ENCODE measurements at places on chromosomes 12 and 14.

- DNase-seq, result no peak
Observed at GRCh38 chr12:100329800-100330199, 27.1 kb upstream of the SLC17A8 start.

GRCh38 chr14:58599707-58600106 is 38.1 kb upstream of the DACT1 start:
- no peak for DNase-seq

DNA sequence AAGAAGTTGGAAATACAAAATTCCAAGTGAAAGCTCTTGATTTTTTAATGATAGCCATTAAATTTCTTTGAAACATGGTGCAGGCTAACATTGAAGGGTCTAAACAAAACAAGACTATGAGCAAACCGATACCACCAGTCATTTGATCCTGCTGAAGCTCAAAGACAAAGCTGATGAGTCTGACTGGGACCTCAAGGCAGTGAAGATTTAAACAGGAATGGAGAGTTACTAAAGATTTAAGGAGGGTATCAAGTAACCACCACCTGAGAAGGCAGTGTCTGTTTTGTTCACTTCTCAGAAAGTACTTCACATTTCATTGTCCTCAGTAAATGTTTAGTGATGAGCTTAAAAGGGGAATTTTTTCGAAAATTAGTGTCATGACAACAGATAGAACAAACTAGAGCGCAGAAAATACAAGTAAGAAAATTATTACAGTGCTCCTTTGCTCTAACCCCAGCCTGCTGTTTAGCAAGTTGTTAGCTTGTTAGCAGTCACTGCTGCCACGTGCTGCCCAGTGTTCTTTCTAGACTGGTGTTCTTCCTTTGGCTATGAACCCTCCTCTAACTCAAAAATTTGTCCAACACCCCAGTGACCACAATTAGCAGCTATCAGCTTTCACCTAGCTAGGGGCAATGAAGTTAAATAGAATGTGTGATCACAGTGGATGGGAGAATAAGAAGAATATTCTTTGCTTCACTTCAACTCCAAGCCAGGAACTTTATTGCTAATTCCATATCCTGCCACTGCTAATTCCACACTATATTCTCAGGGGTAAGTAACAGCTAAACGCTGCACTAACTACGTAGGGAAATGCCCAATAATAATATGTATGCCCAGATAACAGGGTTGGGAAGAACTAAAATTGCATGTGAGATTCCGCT is 41.1 kb downstream of the YAF2 start:
- no peak for DNase-seq

DNA sequence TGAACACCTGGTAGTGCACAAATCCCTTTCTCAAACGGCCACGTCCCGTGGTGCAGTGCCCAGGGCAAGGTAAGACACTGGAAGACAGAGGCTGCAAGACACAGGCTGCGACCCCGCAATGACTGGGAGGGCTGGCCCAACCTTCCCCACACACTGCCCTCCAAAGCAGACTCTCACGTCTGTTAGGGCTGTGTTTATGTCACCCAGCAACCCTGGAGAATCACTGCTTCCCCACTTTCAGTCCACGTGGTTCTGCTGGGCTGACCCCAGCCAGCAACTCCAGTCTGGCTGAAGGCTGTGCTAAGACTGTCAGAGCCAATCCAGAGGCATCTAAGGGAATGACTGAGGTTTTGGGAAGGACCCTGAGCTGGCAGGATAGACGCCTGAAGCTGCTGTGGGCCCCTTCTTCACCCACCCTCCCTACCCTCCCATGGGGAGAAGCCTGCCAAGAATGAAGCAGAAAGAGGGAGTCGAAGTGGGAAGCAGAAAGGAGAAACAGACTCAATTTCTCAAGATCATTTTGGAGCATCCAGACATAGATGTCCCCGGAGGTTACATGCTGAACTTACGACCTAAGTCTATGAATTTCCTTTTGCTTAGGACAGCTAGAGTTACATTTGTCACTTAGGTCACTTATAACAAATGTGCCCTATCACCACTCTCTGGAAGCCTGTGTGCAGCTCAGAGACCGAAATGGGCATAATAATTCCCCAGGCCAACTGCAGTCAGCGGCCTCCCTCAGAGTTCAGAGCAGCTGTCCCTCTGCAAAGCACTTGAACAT is 11.7 kb downstream of the KDM2B start:
- DNase-seq, result peak; percentile 50

DNA sequence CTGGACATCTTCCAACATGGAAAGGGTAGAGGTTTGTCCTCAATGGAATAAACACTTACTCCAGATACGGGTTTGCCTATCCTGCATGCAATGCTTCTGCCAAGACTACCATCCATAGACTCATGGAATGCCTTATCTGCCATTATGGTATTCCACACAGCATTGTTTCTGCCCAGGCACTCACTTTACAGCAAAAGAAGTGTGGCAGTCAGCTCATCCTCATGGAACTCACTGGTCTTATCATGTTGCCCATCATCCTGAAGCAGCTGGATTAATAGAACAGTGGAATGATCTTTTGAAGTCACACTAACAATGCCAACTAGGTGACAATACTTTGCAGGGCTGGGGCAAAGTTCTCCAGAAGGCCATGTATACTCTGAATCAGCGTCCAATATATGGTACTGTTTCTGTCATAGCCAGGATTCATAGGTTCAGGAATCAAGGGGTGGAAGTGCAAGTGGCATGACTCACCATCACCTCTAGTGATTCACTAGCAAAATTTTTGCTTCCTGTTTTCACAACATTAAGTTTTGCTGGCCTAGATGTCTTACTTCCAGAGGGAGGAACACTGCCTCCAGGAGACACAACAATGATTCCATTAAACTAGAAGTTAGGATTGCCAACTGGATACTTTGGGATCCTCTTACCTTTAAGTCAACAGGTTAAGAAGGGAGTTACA is 140.4 kb downstream of the SLC35F4 start:
- no peak for DNase-seq

DNA sequence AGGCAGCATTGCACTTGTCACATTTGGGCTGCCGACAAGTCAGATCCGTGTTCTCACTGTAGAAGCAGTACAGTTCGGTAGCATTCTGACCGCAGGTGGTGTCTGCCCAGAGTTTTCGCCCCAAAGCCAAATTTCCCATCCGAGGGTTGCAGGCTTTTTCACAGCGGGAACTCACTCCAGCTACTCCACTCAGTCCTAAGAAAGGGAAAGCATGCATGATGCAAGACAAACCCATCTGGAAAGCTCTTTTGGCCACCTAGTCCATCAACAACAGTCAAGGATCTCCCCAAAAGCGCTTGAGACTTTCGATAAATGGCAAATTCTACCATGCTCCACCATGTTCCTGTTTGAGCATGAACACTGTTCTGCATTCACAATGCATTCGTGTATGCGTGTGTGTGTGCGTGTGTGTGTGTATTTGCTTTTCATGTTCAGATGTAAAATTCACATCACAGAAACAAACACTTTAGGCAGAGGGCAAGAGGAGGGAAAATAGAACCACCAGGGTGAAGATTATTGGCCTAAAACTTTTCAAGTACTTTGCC is 3.2 kb downstream of the NTN4 start:
- DNase-seq, result no peak

DNA sequence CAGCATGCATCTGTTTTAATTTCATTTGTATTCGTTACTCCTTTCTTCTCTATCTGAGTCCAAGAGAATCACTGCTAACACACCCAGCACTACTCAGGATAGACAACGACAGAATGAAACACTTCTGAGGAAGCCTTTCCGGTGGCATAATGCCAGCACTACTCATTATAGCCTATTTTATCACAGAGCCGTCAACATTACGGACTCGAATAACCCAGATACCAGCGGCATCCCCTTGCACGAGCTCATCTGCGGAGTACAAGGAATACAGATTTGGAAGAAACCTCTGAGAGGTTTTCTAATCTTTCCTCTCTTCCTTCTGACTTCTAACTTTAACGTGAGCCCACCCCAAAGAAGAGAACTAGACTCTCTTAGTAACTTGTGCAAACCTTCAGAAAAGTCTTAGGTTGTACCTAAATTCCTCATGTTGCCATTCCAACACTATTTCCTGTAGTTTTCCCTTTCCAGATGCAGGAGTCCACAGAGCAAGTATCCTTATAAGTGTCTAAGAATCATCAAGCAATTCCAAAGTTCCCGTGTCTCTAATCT is 248.1 kb downstream of the APAF1 start:
- no peak for DNase-seq

DNA sequence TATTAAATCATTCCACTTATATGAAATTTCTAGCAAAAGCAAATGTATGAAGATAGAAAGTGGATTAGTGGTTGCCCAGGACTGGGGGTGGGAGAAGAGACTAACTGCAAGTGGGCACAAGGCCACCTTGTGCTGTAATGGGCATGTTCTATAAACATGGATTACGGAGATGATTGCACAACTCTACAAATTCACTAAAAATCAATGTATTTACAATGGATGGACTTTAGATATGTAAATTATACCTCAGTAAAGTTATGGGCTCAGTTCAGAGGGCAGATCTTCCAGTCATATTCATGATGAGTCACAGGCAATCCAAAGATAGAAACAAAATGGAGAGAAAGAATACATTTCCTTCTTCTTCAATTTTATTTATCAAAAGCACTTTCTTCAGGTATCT is 173.9 kb downstream of the NDUFA12 start:
- DNase-seq, result no peak

- no peak for DNase-seq
Observed at GRCh38 chr12:110249105-110249504, 31.9 kb upstream of the ATP2A2 start.

DNA sequence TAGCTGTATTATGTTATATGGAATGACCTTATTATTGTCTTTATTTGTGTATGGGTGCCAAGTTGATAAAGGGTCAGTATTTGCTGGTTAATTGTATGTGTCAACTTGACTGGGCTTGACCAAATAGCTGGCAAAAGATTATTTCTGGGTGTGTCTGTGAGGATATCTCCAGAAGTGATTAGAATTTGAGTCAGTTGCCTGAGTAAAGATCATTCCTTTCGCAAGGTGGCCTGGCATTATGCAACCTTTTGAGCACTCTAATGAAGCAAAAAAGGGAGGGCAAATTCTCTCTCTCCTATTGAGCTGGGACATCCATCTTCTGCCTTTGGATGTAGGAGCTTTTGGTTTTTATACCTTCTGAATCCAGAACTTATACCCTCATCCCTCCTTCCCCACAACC is 82.2 kb downstream of the ATXN7L3B start:
- no peak for DNase-seq

- no peak for DNase-seq
Observed at GRCh38 chr14:56810836-56811592, 735 bp upstream of the OTX2 start.

GRCh38 chr14:71328183-71328582 is 420.9 kb downstream of the PCNX1 start:
- no peak for DNase-seq

GRCh38 chr14:71062581-71063303 is 155.5 kb downstream of the PCNX1 start:
- DNase-seq, result no peak

GRCh38 chr14:64465191-64465822 is at the start of gene AKAP5:
AKAP5 (plus strand) TSS chr14:64465499; CDS start chr14:64468395, 2,896 bp downstream.
- DNase-seq, result peak; percentile 50

GRCh38 chr14:100651999-100652508 is 64.8 kb upstream of the BEGAIN start:
- no peak for DNase-seq

DNA sequence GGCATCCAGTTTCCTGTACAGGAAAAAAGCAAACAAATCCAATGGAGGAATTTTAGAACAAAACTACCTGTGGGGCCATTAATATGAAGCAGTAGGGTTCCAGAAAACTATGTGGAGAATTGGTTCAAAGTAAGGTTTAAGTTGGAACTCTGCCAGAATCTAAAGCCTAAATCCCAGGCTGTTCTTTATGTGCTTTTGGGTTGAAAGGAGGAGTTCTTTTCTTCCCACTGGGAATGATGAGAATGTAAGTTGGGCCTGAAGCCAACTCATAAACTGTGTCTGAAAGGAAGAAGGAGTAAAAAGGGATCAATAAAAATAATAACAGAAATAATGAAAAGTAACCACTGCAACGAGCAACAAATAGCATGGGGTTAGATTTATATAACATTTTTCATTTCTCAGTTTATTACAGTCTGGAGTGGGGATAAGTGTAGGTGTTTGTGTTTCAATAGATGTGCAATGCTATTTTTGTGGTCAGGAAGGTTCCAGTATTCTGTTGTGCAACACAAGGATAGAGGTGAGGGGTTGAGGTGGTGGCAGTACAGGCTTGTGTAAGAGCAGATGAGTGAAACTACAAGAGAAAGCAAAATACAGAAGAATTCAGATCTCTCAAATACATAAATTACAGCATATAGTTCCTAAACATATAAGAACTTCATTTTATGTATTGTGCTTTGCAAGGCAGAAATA is 373.6 kb downstream of the EMP1 start:
- DNase-seq, result no peak

- DNase-seq, result no peak
Observed at GRCh38 chr12:27355979-27356378, 23.3 kb downstream of the BMAL2 start.

DNA sequence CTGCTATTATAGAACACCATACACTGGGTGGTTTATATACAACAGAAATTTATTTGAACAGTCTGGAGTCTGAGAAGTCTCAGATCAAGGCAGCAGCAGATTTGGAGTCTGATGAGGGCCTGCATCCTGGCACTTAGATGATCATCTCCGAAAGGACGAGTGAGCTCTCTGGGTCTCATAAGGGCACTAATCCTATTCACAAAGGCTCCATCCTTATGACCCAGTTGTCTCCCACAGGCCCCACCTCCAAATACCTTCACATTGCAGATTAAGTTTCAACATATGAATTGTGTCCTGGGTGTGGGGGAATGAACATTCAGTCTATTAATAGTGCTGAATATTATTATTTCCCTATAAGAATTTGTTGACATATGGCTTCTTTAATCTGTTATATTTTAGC is 53.6 kb downstream of the FBXO34 start:
- DNase-seq, result no peak

DNA sequence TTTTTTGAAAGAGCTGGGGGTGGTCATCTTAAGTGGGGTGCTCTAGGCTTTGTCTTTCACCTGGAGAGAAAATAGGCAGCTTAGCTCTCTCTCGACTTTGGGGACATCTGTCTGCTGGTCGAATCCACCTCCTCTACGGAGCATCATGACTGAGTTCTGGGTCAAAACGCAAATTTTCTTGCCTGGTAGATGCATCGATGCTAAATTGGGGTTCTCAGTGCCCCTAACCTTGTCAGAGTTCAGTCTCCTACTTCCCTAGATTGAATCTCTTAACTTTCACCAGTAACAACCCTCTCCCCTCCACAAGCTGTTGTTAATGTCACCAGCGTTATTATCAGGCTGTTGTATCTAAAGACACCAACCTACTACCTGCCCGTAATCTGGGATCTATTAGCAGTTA is 682 bp downstream of the FLRT2 start:
- DNase-seq, result no peak

DNA sequence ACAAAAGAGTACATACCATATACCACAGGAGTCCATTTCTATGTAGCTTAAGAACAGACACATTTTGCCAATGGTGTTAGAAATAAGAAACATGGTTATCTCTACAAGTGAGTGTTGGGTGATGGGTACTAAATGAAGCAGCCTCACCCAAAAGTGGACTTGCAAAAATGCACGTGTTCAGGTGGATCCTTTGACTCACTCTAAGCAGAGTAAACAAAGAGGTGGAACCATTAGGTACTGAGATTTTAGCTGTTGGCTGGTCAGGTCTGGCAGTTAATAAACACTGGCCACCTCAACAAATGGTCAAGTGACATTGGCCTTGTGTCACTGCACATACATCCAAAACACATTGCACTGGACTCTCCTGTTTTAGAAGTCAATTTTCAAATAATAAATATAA is 27.6 kb downstream of the EVL start:
- no peak for DNase-seq

- peak; percentile 53 for DNase-seq
Observed at GRCh38 chr12:25957793-25958427, 572 bp upstream of the RASSF8 start.

- peak; percentile 95 for DNase-seq
Observed at GRCh38 chr14:71206766-71207371, 299.6 kb downstream of the PCNX1 start.

All from AG08395 (cell line).